H1 (cell line): ENCODE measurements at places on chromosomes 3 and 15. TPM values are rescaled to one million over a fixed set of nuclear protein-coding genes. Genes with fewer than 3 reads are reported as not detected.

- no peak for DNase-seq
Observed at GRCh38 chr15:69777356-69777755, 320.4 kb downstream of the TLE3 start.

- DNase-seq = no peak
Observed at GRCh38 chr3:121757087-121757811, 7.7 kb upstream of the GOLGB1 start.

DNA sequence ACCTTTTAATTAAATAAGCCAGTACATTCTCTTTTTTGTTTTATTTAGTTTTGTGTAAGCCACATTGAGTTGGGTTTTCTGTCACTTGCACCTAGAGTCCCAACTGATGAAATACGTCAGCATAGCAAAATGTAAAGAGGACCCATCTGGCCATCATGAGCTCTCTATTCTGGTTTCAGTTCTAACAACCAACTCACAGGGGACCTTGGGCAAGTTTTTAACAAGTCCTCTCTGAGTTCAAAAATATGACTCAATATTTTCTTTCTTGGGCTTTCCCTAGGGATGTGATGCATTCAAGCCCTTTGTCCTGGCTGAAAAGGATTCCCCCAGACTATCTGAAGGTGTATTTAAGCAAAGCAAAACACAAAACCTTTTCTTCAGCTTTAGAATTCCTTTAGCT is 32.9 kb downstream of the PLCH1 start:
- no peak for DNase-seq

The C3orf49 gene
- not detected in 2 replicates for total RNA-seq
